Hematopoietic multipotent progenitor cell treated with erythropoietin and hydrocortisone succinate and interleukin-3 and kit ligand, for 4 days (in vitro differentiated cells): ENCODE measurements at places on chromosomes 12 and 14.
A peak's percentile ranks its signal among the peaks of the same experiment; 100 is the strongest.

GRCh38 chr12:100793182-100793581 lies 1.4 kb upstream of the ANO4 start:
- DNase-seq = no peak

GRCh38 chr14:63875311-63875710 lies 22.5 kb downstream of the SYNE2 start:
- DNase-seq = no peak

GRCh38 chr12:52772188-52772587 lies 5.0 kb downstream of the KRT76 start:
- DNase-seq = no peak

DNA sequence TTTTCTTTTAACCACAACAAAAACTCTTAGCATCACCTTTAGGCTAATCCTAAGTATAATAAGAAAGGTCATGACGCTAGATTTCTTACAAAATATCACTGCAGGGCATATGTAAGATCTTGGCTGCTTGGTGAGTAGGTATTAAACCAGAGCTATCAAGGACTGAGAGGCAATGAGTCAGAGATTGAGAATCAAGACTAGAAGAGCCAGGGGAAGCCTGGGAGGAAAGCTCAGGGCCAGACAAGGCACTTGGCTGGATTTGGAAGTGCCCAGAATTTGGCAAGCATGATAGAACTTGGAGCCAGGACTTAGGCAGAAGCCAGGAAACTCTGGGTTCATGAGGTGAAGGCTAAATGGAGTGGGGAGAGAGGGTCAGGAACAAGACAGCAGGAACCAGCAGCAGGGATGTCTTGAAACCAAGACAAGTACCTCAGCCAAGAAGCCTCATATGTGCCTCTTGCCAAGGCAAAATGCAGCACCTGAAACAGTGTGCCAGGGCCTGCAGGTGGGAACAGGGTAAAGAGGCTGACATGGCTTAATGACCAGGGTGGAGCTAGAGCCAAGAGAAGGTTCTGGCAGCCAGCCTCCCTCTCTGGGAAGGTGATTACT lies 49.9 kb downstream of the PTHLH start:
- no peak for DNase-seq

DNA sequence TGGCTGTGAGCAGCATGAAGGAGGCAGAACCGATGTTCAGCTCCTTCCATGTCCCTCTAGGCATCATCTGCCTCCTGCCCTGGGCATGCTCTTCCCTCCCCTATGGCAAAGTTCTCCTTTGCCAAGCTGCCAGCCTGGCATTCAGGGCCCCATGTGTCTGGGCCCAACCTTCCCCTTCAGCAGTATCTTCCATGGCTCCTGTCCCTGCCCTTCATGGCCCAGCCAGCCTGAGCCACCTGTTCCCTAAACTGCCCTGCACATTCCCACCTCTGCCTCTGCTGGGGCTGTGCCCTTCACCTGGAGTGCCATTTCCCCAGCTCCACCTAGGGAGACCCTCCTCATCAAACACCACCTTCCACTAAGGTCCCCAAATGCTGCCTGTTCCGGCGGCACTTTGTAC lies 74.0 kb upstream of the TCL1A start:
- no peak for DNase-seq

- DNase-seq = peak; percentile 38
Observed at GRCh38 chr14:88430976-88431375, 45.5 kb downstream of the SPATA7 start.

- DNase-seq = no peak
Observed at GRCh38 chr12:2582631-2583030, 212.1 kb upstream of the FKBP4 start.

GRCh38 chr12:50188875-50189575 lies 21.9 kb upstream of the CERS5 start:
- DNase-seq = no peak

DNA sequence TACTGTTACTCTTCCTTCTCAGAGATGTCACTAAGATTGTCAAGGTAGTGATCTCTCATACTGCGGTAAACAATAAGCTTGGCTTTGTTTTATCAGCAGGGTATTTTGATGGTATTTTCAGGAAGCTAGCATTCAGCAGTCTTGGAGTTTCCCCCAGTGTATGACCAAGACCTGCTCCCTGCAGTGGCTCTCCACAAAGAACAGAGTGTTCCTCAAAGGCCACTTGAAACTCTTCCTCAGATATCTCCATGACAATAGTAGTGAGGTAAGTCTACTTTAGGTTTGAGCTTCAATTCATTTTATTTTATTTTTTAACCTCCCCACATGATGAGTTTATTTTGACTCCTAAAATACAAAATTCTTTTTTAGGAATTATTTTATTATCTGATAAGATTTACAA lies 74.0 kb upstream of the G2E3 start:
- DNase-seq = no peak

GRCh38 chr12:100675432-100675831 lies 101.9 kb downstream of the GAS2L3 start:
- DNase-seq = peak; percentile 54

DNA sequence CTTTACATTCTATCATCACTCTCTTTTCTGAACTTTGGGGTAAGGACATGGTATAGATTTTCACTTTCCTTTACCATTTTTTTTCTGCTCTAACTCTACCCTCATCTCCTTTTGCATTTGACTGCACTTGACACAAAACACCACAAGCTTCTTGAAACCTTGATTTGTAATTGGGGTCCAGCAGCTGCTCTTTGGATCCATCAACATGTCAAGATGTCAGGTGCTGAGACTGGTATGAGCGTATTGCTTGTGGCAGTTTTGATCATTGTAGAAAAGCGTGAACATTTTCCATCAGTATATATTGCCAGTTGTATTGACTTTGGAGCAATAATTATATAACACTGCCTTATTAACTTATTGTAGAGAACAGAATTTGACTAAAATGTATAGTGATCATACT lies 838.6 kb downstream of the TRHDE start:
- no peak for DNase-seq

GRCh38 chr14:57921377-57921776 lies 55.5 kb upstream of the SLC35F4 start:
- DNase-seq = no peak

DNA sequence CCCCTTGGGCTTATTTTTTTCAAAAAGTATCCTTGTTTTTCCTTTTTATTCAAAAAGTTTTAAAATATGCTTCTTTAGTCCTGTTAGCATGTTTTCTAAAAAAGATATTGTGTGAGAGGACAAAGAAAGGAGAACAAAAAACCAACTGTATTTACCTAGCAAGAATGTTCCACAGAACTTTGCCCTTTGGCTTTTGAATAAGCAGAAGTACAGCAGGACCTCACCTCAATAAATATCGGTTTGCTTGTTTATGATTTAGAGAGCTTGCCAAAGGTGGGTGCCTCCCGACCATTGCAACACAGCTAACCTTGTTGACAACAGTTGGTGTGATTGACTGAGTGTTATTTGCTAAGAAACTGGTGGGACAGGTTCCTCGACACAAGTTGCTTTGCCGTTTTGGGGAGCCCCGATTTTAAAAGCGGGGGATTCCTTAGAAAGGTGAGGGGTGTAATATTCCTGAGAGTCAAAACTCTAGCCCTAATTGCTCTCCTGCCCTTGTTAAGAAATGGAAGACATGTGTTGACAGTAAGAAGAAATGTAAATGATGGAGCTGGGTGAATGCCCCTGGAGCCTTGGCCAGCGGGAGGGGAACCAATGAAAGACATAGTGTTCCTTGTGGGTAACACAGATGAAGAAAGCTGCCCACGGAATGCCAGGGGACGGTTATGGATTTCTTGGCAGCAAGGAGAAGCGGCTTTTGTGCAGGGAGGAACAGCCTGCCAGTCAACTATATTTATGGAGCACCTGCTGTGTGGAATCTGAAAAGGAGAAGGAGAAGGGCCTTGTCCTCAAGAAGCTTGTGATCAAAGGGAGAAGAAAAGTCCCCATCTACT lies 13.7 kb downstream of the MYBPC1 start:
- no peak for DNase-seq

GRCh38 chr14:65346895-65347294 lies 65.6 kb upstream of the FUT8 start:
- peak; percentile 42 for DNase-seq

DNA sequence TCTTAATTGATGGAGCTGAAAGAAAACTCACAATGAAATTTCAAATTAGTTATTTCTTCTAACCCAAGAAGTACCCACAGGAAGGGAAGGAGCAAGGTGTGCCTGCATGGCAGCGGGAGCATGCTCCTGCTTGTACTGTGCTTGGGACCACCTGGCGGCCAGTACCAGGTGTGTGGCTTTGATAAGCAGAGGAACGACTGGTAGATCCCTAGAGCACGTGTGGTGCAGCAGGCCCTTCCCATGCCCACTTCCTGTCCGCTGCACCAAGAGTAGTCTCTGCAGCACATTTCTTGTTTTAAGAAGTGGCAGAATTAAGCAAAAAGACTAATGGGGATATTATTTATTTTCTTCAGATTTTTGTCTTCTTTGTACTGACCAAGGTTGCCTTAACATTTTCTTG lies 122.3 kb upstream of the ATF1 start:
- DNase-seq = peak; percentile 92

DNA sequence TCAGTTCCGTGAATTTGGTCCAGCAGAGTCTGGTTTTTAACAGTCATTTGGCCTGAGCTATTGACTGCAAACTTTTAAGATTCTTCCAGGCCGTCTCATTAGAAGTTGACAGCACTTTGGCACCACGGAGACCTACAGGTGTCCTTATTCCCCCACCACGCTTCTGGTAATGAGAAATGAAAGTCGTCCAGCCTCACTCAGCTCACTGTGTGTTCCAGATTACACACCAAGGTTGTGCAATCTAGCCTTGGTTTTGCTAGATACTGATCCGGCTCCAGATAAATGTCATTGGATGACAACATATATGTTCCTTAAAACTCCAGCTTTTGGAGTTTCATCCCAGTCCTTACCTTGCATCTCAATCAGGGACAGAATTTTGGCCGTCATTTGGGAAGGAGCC lies 210.4 kb downstream of the CHST11 start:
- peak; percentile 66 for DNase-seq

- no peak for DNase-seq
Observed at GRCh38 chr12:27186022-27186839, 57.9 kb upstream of the STK38L start.

GRCh38 chr14:36091096-36091495 lies 85.4 kb downstream of the PTCSC3 start:
- DNase-seq = no peak

- DNase-seq = peak; percentile 31
Observed at GRCh38 chr12:49564686-49565405, 3.1 kb downstream of the MCRS1 start.

DNA sequence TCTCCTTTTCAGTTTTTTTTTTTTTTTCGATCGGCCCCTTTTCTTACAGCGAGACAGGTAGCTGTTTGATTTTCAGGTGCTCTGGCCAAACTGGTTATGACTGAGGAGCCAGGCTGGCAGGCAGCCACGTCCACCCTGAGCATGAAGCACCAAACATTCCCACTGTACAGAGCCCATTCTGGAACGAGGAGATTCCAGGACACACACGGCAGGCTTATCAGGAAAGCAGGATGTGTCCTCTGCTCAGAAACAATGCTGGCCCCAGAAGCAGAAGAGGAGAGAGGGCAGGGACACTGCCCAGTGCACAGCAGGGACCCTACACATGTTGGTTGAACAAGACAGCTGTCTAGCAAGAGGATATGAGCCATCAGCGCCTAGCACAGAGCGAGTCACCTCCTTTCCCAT lies 3.7 kb upstream of the KRT2 start:
- DNase-seq = no peak

DNA sequence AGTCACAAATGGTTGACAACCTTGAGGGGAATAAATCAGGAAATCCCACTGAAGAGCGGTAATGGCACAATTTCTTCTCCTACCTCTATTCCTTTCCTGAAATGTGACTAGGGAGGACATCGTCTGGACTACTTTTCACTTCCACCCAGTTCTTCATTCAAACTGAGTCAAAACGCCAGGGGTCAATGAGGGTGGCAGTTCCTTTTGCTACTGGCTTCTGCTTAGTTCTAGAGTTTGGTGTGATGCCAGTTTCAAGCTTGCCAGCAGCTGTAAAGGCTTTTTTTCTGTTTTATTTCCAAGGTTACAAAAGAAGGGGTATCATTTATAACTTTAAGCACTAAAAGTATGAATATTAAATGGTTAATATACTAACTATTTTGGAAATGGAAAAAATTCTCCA lies 286.5 kb downstream of the SOX5 start:
- DNase-seq = no peak

DNA sequence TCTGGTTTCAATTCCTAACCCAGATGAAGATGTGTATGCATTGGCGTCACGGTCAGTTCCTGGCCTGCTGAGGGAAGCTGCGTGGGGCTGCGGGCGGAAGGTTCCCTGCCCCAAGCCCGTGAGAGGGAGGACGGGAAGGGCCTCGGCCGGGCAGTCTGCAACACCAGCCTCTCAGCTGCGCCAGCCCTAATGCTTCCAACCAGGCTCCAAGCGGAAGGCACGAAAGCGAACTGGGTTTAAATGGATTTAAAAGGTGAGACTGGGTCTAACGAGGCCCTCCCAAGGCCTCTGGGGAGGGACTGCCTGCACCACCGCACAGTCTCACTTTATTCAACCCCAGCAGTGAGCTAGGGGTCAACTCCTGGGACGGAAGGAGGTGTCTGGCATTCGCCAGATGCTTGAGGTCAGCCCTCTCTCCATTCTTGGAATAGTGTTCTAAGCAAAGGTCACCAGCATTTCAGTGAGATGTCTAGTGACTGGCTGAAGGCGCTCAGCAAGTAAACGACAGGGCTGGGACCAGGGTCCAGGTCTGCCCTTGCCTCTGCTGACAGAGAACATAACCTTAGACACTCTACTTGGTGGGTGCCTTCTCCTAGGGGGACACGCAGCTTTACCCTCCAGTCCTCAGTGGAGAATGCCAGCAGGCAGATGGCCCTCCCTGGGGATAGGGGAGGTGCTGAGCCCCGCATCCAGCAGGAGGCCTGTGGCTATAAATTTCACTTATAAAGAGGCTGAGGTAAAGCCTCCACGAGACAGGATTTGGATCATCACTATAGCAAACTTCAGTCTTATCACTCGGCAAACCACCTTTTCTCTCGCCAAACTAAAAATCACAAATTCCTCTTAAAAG lies 92.2 kb downstream of the PIWIL1 start:
- DNase-seq = no peak

DNA sequence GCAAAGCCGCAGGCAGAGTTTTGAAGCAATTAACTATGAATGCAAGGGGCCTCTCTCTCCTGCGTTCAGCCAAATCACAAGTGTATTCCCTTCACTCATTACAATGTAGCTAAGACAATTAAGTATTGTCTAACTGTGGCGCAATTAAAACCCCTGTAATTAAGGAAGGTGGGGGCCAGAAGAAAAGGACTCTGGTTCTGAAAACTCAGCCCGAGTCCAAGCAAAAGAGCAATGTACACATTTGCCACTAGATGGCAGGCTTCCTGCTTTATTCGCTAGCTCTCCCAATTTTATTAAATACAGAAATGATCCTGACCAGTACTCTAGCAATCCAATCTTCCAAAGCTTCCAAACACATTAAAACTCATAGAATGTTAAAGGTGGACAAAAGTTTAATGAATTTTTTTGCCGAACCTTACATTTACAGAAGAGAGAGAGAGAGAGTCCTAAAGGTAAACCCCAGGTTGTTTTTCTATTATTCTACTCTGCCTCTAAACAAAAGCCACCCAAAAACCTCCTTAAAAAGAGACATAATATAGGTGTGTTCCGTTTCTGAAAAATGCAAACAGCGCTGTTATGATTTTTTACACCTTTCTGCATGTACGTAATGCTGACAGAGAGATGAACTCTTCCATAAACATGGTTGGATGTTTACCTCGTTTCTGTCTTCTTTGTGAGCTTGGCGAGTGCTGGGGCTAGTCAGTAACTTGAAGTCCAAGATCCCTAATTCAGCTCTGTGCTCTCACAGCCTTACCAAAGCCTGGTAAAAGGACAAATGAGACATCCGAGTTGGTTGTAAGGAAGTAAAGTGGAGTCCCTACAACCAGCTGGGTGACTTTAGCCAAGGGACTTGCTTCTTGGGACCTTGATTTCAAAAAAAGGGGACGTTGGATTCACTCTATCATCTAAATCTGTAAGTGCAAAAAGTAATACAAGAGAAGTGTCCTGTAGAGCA lies 50.9 kb upstream of the VASH1 start:
- peak; percentile 79 for DNase-seq
